T-cell (primary cell): ENCODE measurements at places on chromosomes 7 and 10.

GRCh38 chr7:149838992-149839408 is 825 bp downstream of the ZNF862 start:
- no peak for DNase-seq
- peaks cover 4% of the 10 kb centered on the region for H3K27me3 ChIP-seq
- no peak overlapping the region for H3K27ac ChIP-seq
- H3K4me1 ChIP-seq: peaks cover 14% of the 10 kb centered on the region

- H3K36me3 ChIP-seq: no peaks in the 10 kb centered on the region
- peak; percentile 64 for DNase-seq
- H3K27ac ChIP-seq: peak overlapping the region; percentile 32
Measured at GRCh38 chr7:149284343-149284742, 22.3 kb downstream of the ZNF783 start.

DNA sequence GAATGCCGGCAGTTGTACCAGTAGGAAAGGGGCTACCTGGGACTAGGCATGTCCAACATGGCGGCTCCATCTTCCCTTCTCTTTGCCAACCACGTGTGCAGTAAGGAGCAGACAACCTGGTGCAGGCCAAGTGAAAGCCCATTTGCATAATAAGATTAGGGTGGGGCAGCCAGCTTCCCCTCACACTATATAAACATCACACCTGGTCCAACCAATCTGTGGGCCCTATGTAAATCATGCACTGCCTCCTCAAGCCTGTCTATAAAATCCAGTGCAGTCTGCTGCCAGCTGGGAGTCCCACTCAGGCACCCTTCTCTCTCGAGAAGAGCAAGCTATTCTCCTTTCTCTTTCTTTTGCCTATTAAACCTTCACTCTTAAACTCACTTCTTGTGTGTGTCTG is 429.3 kb downstream of the CALN1 start:
- DNase-seq: no peak
- no peak overlapping the region for H3K27ac ChIP-seq
- no peaks in the 10 kb centered on the region for H3K27me3 ChIP-seq
- no peaks in the 10 kb centered on the region for H3K4me1 ChIP-seq

GRCh38 chr7:55484834-55485233 is 87.5 kb downstream of the VOPP1 start:
- peaks cover 13% of the 10 kb centered on the region for H3K36me3 ChIP-seq
- peaks cover 36% of the 10 kb centered on the region for H3K4me1 ChIP-seq
- no peak overlapping the region for H3K4me3 ChIP-seq

DNA sequence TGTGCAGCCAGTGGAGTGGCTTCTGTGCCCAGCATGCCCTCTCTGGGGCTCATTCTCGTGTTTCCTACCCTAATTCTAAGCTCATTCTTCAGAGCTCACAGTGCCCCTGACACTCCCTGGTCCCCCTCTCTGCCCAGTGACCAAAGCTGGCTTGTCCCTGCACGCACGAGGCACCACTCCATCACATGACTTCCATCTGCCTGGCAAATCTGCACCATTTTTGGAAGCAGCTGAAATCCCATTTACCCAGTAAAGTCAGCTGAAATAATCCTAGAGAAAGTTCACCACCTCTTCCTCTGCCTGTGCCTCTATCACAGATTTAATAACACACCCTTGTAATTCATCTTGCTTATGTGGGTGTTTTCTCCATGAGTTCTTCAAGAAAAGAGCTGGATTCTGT is 616.9 kb downstream of the PTPRN2 start:
- no peak overlapping the region for H3K27ac ChIP-seq
- H3K36me3 ChIP-seq: no peaks in the 10 kb centered on the region
- H3K4me3 ChIP-seq: no peak overlapping the region
- no peaks in the 10 kb centered on the region for H3K27me3 ChIP-seq

GRCh38 chr10:31701546-31701945 is 227.1 kb downstream of the ARHGAP12 start:
- DNase-seq: no peak
- no peak overlapping the region for H3K4me3 ChIP-seq
- no peaks in the 10 kb centered on the region for H3K4me1 ChIP-seq
- H3K36me3 ChIP-seq: no peaks in the 10 kb centered on the region

- no peaks in the 10 kb centered on the region for H3K27me3 ChIP-seq
- no peaks in the 10 kb centered on the region for H3K36me3 ChIP-seq
- DNase-seq: no peak
- no peaks in the 10 kb centered on the region for H3K4me1 ChIP-seq
- no peak overlapping the region for H3K4me3 ChIP-seq
Measured at GRCh38 chr7:17183630-17184328, 114.7 kb upstream of the AHR start.

DNA sequence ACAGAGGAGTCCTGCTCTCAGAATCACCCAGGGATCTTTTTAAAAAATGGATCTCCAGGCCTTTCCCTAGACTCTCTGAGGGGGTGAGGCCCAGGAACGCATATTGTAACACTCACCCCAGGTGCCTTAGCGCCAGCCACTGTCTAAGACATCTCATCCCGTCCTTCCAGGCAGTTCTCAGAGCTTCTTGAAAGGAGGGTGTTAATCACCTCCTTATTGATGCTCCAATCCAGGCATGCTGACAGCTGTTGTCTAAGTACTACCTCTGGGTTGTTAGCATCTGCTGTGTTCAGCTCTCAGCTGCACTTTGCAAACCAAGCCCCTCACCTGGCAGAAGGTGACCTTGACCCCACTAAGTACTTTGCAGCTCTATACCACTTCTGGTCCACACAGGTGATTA is 36.0 kb downstream of the KIAA1549 start:
- no peaks in the 10 kb centered on the region for H3K4me1 ChIP-seq
- H3K36me3 ChIP-seq: no peaks in the 10 kb centered on the region
- H3K27me3 ChIP-seq: peaks cover 9% of the 10 kb centered on the region
- no peak overlapping the region for H3K27ac ChIP-seq
- no peak for DNase-seq
- H3K4me3 ChIP-seq: no peak overlapping the region

DNA sequence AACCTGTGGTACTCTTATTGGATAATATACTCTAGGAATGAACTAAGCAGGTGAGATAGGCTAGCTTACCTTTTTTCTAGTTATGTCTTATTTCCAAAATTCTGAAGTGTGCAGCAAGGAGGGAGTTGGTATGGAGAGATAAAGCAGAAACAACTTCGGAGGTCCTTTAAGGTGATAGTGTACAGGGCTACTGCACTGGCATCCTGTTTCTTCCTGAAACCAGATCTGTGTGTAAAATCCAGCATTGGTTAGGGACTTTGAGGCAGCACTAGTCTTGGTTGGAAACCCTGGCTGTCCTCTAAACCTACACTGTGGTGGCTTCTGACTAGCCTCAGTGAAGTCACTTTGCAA is 66.9 kb upstream of the STRIP2 start:
- no peaks in the 10 kb centered on the region for H3K27me3 ChIP-seq
- DNase-seq: no peak
- H3K36me3 ChIP-seq: peaks cover 5% of the 10 kb centered on the region
- no peak overlapping the region for H3K27ac ChIP-seq
- no peak overlapping the region for H3K4me3 ChIP-seq
- H3K4me1 ChIP-seq: peaks cover 4% of the 10 kb centered on the region

DNA sequence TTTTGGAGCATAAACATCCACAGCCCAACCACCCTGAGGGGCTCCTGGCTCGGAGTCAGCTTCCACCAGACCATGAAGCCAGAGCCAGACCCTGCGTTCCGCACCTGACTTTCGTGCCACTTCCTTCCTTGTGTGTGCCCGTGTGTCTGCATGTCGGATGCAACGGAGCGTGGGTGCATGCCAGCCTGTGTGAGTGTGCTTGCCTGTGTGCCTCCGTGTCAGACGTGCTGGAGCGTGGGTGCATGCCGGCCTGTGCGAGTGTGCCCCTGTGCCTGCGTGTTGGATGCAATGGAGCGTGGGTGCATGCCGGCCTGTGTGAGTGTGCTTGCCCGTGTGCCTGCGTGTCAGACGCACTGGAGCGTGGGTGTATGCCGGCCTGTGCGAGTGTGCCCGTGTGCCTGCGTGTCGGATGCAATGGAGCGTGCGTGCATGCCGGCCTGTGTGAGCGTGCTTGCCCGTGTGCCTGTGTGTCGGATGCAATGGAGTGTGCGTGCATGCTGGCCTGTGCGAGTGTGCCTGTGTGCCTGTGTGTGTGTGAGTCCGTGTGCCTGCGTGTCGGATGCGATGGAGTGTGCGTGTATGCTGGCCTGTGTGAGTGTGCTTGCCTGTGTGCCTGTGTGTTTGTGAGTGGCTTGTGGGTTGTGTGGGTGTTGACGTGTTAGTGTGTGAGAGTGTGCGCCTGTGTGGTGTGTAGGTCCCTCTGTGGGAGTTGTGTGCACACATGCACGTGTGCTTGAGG is 28.1 kb upstream of the KNDC1 start:
- H3K27me3 ChIP-seq: peaks cover 5% of the 10 kb centered on the region
- no peak overlapping the region for H3K27ac ChIP-seq
- no peaks in the 10 kb centered on the region for H3K4me1 ChIP-seq
- no peaks in the 10 kb centered on the region for H3K36me3 ChIP-seq

DNA sequence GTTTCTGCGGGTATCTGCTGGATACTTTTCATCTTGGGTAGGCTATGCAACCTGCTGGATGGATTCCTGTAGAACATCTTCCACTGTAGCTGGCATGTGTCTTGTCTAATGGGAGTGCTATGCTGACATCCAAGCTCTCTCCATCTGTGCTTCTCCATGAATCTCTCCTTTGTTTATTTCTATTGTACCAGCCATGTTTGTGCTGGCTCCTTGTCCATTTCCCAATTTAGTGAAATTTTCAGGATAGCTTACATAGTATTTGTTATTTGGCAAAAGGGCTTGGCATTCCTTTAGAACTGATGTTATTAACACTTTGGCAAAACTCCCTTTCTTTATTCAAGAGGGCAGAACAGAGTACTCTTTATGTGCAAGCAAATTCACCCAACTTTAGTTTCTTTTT is 198.0 kb downstream of the CSTF2T start:
- no peak overlapping the region for H3K4me3 ChIP-seq
- H3K27me3 ChIP-seq: no peaks in the 10 kb centered on the region

DNA sequence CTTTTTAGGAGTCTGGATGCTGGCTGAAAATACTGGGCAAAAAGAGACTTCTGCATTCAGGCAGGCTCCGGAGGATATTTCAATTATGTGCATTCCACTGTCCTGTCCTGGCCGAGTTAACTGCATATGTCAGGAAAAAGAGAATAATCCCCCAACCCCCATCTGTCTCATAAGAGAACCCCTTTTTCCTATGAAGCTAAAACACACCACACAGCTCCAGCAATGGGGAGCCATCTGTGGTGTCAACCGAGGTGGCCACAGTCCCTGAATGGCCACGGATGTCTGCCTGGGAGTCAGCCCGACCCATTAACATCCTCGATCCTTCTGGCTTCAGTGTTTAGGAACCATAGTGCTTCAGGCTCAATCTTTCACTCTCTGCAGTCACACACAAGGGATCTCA is 70.4 kb downstream of the RSU1 start:
- no peaks in the 10 kb centered on the region for H3K27me3 ChIP-seq
- DNase-seq: no peak
- no peak overlapping the region for H3K4me3 ChIP-seq
- H3K36me3 ChIP-seq: peaks cover 6% of the 10 kb centered on the region

- no peak overlapping the region for H3K27ac ChIP-seq
- H3K4me1 ChIP-seq: no peaks in the 10 kb centered on the region
- no peaks in the 10 kb centered on the region for H3K36me3 ChIP-seq
- no peak overlapping the region for H3K4me3 ChIP-seq
- DNase-seq: no peak
Measured at GRCh38 chr7:37089972-37090371, 358.7 kb downstream of the ELMO1 start.

DNA sequence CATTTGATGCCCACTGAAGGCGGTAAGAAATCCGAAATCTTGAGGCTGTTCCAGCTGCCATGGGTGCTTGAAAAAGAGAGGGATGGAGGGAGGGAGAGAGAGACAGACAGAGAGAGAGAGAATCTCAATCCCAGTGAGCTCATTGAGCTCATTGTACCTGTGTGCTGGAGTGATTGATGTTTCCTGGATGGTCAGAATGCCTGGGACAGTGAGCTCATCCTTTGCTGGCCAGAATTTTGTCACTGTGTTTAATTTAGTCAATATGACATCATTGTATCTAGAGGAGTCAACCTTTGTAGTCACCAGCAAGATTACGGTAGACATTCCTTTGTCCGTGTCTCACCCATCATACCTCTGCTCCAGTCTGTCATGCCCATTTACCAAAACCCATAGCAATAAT is 625.4 kb upstream of the POM121L12 start:
- DNase-seq: no peak
- no peaks in the 10 kb centered on the region for H3K27me3 ChIP-seq
- no peak overlapping the region for H3K4me3 ChIP-seq
- no peaks in the 10 kb centered on the region for H3K4me1 ChIP-seq
- no peaks in the 10 kb centered on the region for H3K36me3 ChIP-seq

- H3K4me3 ChIP-seq: no peak overlapping the region
- no peaks in the 10 kb centered on the region for H3K36me3 ChIP-seq
- DNase-seq: no peak
- no peak overlapping the region for H3K27ac ChIP-seq
- peaks cover 15% of the 10 kb centered on the region for H3K27me3 ChIP-seq
Measured at GRCh38 chr7:51315393-51316261, 982 bp downstream of the COBL start.

DNA sequence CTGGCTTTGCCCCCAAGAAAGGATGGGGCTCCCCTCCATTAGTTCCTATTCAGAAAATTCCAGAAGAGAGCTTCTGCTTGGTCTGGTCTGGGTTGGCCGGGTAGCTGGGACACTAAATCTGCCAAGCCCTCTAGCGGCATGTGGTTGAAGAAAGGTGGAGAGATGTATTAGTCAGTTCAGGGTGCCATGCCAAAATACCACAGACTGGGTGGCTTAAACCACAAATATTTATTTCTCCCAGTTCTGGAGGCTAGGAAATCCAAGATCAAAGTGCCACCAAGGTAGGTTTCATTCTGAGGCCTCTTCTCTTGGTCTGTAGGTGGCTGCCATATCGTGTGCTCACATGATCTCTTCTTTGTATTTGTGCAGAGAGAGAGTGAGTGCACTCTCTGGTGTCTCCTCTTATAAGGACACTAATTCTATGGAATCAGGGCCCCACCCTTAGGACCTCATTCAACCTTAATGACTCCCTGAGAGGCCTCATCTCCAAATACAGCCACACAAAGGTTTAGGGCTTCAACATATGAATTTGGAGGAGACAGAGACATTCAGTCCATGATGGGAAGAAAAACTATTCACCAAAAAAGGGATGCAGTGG is 38.7 kb upstream of the MTPAP start:
- no peaks in the 10 kb centered on the region for H3K36me3 ChIP-seq
- DNase-seq: no peak
- no peak overlapping the region for H3K27ac ChIP-seq
- H3K4me3 ChIP-seq: no peak overlapping the region
- peaks cover 5% of the 10 kb centered on the region for H3K4me1 ChIP-seq
- peaks cover 21% of the 10 kb centered on the region for H3K27me3 ChIP-seq

- no peak for DNase-seq
- no peak within 1 kb of the TSS for H3K27ac ChIP-seq
- peak within 1 kb of the TSS; percentile 34 for H3K4me3 ChIP-seq
- peaks cover 11% of the 10 kb centered on the region for H3K4me1 ChIP-seq
Measured at GRCh38 chr10:114043532-114044246, at the start of gene ADRB1. Gene ADRB1 (plus strand): TSS chr10:114043866. CDS start chr10:114044133, 267 bp downstream.

GRCh38 chr10:32952094-32952493 is 5.9 kb downstream of the ITGB1 start:
- DNase-seq: no peak
- H3K36me3 ChIP-seq: no peaks in the 10 kb centered on the region
- H3K27me3 ChIP-seq: no peaks in the 10 kb centered on the region
- no peak overlapping the region for H3K4me3 ChIP-seq
- H3K4me1 ChIP-seq: peaks cover 35% of the 10 kb centered on the region

GRCh38 chr10:17523246-17523753 is 68.9 kb upstream of the ST8SIA6 start:
- no peak overlapping the region for H3K27ac ChIP-seq
- H3K4me3 ChIP-seq: no peak overlapping the region
- H3K36me3 ChIP-seq: no peaks in the 10 kb centered on the region
- no peaks in the 10 kb centered on the region for H3K27me3 ChIP-seq
